ENCODE measurements at places on chromosomes 11 and 22.

- DNase-seq = no peak
Observed at GRCh38 chr11:19633276-19633675, 79.4 kb upstream of the NAV2 start.

DNA sequence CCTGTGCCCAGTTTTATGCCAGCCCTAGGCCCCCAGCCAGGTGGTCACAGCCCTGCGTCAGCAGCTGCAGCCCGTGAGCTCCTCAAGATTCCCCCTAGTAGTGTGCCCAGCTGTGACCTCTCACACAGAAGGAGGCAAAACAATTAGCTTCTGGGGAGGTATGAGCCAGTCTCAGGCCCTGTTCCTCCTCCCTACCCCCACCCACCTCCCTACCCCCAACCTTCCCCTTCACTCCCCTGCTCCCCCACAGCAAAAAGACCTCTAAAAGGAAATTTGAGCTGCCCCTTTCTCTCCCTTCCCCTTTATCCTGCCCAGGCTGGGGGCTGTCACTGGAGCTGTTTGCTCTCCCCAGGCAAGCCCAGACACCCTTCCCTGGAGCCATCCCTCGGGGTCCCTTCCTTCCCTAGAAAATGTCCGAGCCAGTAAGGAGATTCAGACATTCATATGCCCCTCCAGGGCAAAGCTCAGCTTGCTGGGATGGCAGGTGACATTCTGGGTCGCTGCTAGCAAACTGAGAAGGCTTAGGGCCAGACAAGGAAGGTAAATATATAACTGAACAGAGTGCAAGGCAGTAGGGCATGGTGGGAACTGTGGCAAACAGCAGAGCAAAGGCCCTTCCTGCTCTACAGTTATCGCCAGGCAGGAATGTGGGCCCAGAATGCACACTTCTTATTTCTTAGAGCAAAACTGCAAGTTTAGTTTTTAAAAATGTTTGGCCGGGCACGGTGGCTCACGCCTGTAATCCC lies 300.2 kb downstream of the MN1 start:
- peak; percentile 18 for DNase-seq

- peak; percentile 24 for DNase-seq
Observed at GRCh38 chr11:6387811-6388599, 2.3 kb upstream of the SMPD1 start.

DNA sequence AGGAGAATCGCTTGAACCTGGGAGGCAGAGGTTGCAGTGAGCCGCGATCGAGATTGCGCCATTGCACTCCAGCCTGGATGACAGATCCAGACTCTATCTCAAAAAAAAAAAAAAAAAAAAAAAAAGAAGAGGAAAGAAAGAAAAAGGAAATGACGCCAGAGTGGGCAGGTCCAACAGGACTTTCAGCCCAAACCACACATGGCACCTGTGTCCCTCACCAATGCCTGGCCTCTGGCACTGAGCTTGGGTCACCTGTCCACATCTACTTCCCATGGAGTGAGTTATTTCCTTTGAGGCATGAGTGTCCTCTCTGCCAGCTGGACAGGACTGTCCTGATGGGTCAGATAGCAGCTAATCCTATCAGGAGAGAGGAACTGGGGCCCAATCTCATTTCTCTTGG lies 15.2 kb upstream of the GCAT start:
- no peak for DNase-seq

DNA sequence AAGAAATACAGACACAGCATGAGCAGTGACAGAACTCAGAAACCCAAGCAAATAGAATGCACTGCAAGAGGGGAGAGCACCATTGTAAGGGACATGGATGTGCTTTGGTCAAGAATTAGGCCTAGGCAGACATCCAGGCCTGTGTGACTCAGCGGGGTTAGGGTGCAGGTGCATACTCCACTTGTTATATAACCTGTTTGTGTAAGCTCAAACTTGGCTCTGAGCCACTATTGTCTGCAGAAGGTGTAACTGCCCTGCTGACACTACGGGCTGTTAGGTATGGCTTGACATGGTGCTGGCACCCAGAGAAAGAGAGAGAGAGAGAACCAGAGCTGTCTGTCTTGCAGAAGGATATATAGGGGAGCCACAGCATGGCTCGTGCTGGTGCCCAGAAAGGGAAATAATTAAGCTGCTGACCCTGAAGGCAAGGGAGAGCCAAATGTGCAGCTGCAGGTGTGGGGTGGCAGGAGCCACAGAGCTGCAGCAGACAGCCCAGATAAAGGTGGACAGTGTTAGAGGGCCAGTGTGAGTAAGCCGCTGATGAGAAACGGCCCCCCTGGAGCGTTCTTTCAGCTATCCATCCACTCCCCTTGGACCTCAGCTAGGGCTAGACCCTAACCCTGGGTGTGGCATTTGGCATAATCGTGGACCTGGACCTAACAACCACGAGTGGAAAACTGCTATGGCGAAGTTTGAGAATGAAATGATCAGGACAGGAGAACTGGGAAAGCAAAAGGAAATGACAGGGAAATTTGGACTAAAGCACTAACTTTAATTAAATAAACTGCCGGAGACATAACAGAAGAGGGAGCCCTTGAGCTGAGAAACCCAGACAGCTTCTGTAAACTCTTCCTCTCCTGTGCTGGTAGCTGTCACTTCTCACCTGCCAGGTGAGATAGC lies 253.0 kb upstream of the CCDC179 start:
- DNase-seq = peak; percentile 60

DNA sequence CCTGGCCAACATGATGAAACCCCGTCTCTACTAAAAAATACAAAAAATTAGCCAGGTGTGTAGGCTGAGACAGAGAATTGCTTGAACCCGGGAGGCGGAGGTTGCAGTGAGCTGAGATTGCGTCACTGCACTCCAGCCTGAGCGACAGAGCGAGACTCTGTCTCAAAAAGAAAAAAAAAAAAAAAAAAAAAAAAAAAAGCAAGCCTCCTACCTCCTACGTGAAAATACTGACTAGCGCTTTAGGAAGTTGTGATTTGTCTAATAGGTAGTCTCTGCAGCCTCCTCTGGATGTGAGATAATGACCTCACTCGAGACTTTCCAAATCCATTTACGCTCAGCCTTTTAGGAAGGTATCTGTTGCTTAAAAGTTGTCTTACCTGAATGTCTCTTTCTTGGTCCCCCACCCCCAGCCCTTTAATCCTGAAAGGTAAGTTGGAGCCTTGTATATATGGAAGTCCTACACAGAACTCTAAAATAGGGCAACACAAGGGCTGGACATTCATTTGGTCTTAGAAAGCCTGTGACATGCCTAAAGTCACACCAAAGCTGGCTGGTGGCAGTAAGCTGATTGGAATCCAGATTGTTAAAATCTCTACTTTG lies 5.5 kb downstream of the SEPTIN3 start:
- no peak for DNase-seq

DNA sequence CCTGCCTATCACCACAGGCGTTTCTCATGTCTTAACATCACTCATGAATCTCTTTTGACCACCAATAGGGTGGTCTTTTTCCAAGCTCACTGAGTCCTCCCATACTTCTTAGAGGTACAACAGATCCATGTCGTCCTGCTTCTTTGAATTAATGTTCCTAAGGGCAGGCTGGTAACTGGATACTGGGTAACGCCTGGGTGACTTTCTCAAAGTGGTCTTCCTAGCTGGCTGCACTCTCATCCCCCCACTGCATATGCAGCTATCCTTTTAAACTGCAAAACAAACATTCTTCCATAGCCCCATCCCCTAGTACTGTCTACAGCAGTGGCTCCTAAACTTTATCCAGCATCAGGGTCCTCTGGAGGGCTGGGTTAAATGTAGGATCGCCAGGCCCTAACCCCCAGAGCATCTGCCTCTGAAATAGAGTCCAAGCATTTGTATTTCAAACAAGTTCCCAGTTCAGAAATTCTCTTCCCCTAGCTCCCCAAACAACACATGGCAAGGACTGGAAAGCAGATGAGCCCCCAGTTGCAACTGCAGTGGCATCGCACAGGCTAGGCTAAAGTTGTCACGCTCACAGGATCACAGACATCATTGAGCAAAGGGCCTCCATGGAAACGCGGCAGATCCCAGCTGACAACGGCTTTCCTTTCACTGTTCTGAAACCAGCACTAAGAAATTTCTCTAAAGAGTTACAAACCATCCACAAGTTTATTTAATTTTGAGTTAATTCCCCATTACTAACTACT lies 204.9 kb downstream of the LARGE1 start:
- DNase-seq = no peak

DNA sequence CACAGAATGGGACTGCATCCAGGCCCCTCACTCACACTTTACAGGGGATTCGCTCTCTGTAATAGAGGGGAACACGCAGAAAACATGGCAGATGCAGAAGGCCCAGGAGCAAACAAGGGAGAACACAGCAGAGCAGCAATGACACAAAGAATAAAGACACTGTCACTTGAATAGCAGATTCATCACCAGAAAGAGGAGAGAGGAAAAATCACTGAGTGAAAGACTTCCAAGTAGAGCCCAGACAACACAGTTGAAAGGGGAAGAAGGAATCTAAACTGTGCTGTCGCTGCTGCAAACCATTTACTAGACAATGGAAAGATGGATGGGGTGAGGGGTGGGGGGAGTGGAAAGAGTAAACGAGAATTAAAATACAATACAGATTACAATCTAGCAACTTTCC lies 28.8 kb upstream of the RAPSN start:
- DNase-seq = no peak

- no peak for DNase-seq
Observed at GRCh38 chr11:69012092-69013008, 696 bp downstream of the MRGPRF start.

DNA sequence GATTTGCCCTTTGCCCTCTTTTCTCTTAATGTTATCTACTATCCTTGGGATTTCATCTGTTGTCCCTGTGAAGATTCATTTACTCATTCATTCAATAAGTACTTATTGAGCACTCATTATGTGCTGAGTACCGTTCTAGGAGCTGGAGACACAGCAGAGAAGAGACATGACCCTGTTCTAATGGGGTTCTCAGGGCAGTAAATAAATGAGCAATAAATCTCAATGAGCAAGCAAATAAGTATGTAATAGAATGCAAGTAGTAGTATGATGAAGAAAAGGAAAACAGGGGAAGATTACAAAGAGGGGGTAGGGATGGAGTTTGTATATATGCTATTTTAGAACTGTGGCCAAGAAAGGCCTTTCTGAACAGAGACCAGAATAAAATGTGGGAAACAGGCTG lies 34.2 kb upstream of the NRIP3 start:
- no peak for DNase-seq

DNA sequence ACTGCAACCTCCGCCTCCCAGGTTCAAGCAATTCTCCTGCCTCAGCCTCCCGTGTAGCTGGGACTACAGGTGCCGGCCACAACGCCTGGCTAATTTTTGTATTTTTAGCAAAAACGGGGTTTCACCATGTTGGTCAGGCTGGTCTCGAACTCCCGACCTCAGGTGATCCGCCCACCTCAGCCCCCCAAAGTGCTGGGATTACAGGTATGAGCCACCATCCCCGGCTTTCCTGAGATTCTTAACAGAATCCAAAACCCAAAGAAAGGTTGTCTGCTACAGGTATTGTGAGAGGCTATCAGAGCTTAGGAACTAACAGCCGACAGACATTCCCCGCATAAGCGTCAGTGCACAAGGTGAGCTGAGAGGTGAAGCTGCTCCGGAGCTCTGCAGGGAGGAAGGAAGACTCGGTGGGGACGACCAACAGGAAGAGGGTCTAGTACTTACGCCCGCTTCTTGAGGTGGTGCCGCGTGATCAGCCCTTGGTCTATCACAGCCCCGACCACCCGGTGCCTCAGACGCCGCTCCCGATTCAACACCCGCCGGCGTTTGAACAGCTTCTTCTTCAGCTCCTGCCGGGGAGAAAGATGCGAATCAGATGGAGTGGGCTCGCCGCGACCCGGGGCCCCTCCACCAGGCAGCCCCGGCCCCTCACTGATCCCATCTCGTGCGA lies 470 bp downstream of the C11orf98 start:
- peak; percentile 76 for DNase-seq

GRCh38 chr11:69232821-69233743 lies 60.9 kb upstream of the MYEOV start:
- no peak for DNase-seq

- no peak for DNase-seq
Observed at GRCh38 chr11:73463359-73463758, 87.2 kb downstream of the RELT start.

GRCh38 chr11:98180511-98180910 lies 840.2 kb upstream of the CNTN5 start:
- no peak for DNase-seq

GRCh38 chr11:10495464-10495786 lies 40.4 kb downstream of the AMPD3 start:
- no peak for DNase-seq

- DNase-seq = no peak
Observed at GRCh38 chr11:133950874-133951326, 5.9 kb downstream of the IGSF9B start.

DNA sequence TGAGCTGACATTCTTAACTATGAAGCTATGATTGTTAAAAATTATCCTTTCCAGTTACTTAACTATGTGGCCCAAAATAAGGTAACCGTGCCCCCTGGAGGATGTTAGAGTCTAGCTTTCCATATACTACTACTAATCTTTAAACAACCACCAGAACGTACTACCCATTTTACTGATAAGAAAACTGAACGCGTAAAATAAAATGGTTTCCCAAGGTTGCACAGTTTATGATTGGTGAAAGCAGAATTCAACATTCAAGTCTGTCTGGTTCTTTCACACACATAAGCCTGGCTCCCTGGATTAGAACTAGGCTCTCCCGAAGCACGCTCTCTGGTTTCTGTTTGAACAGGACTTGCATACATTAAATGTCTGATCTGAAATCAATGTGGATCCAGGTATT lies 437.8 kb upstream of the CCDC90B start:
- DNase-seq = peak; percentile 11

DNA sequence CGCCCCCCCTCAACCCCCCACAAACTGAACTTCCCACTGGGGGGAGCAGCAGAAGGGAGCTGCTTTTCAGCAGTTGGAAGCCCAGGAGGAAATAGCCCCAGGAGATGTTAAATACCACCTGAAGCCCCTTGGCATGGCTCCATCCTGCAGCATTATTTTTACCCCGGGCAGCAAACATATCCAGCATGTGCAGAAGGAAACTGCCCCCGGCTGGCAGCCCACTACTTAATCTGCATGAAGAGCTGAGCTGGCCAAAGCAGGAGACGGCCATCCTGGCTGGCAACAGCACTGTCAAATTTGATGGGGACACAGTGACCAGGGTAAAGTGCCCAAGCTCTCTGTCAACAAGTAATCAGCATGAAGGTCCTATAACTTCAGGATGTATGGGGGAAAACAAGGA lies 32.0 kb downstream of the BUD13 start:
- DNase-seq = no peak

GRCh38 chr22:29625090-29625825 lies 21.8 kb downstream of the NF2 start:
- peak; percentile 54 for DNase-seq

- DNase-seq = no peak
Observed at GRCh38 chr11:63444160-63444559, 46.8 kb downstream of the PLAAT5 start.

DNA sequence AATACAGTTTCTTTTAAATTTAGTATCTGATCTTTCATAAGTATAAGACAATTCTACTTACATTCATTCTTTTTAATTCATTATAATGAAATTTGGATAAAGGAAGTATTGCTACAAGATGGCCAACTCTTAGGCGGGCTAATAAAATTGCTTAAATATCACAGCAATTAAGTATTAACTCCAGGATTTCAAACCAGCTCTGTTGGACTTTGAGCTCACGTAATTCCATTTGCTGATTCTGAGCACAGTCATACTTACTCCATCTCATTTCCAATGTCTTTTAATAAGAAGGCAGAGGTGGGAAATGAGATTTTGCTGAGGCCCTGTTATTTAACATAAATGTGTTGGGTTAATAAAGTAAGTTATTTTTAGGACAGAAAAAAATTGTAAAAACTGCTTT lies 748.1 kb downstream of the KCNA4 start:
- no peak for DNase-seq
